Stimulated activated naive B cell treated with anti-CD40 and anti-IgM and Interleukin-4, amounts not matched to agents 10 μg/mL and 1 μg/mL and 100 μg/mL, for 72 hours (primary cell): ENCODE measurements at places on chromosomes 4 and X.

DNA sequence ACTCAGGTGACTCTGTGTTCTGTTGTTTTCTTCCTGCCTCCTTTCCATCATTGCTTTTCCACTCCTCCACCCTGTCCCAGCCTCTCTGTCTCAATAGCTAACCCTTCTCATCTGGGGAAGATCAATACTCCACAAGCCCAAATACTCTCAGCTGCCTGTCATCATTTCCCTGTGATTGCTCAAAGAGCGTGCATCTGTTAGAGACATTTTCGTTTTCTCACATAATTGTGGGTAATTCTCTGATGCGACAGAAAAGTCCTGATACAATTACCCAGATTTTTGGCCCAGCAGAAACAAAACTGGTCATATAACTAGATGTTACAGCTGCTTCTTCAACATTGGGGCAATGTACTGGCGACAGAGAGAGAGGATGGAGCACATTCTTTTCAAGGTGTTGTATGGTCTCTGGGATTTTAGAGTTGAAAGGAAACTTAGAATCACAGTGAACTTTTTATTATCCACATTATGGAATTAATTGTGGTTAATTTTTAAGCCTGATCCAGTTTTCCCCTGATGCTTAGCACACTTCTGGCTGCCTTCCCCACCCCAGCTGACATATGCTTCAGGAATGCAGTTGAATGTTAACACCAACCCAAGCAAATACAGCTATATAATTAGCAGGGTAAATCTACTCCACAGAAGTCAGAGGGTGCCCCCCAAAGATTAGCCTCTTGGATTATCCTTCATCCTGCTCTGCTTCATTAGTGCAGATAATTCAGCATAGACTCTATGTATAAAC, 171.4 kb upstream of the ANXA3 start:
- no peak for DNase-seq

- no peak for DNase-seq
These were observed 1.8 kb upstream of the ARHGEF38 start for GRCh38 chr4:105550641-105551040.

DNA sequence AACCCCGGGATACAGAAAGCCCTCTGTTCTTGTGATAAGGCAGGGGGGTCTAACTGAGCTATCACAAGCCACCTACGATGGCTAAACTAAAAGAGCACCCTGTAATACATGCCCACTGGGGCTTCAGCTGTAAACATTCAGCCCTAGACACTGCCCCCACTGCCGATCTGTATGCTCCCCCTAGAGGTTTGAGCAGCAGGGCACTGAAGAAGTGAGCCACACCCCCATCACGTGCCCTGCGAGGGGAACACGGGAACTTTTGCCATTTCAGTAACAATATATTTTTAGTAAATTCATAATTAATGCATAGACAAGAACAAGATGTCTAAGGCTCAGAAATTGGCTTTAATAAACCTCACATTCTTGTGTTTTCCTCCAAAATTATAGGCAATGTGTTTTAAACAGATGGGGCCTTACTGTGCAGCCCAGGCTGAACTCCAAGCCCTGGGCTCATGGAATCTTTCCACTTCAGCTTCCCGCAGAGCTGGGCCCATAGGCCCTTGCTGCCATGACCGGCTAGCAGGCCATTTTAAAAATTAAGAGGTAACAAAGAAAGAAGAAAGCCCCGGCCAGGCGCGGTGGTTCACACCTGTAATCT, 235.3 kb upstream of the SFRP2 start:
- DNase-seq, result no peak

DNA sequence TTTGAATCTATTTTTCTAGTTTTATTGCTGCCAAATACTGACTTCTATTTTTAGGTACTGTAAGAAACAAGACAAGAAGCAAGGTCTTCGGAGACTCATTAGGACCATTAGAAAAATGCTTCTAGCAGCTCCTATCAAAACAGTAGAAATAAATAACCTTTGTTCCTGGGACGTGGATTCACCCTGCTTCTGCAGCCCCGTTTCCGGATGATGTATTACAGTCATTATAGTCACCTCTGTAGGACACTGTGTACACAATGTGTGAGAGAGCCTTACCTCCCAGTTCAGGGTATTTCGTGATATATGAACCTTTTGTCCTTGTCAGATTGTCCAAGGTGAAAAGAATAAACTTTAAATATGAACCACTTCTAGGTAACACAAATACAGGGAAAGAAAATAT, 484.0 kb upstream of the TECRL start:
- DNase-seq, result no peak

- no peak for DNase-seq
These were observed 29.2 kb upstream of the NPY2R start for GRCh38 chr4:155179216-155179615.

DNA sequence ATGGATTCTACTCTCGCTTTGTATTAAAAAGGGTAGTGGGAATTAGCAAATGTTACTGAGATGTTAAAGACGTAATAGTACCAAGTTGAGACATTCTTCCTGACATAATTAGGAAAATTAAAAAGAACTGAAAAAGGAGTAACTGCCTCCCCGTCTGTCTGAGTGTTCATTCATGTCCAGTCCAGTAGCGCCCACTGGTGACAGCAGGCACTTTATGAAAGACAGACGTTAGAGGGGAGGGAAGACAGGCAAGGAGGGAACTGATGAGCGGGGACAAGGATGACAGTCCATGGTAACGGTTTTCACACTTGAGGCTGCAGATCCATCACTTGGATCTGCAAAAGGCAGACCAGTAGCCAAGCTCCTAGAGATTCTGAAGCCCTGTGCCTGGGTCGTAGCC, 326.7 kb downstream of the STK32B start:
- no peak for DNase-seq

DNA sequence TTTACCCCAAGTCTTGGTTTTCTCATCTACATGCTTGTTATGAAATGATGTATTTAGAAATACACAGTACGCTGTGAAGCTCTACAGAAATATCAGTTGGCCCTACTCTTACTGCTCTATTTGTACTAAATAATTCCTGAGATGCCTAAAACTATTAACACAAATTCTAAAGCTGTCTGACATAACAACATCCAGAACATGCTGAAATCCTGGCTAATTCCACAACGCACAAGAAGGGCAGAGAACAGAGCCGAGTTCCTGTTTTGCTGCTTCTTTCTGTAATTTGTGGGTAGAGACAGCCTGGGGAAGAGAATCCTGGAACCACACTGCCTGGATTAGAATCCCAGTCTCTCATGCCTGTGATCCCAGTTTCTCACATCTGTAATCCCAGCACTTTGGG, 59.0 kb downstream of the ZNF827 start:
- DNase-seq, result no peak

DNA sequence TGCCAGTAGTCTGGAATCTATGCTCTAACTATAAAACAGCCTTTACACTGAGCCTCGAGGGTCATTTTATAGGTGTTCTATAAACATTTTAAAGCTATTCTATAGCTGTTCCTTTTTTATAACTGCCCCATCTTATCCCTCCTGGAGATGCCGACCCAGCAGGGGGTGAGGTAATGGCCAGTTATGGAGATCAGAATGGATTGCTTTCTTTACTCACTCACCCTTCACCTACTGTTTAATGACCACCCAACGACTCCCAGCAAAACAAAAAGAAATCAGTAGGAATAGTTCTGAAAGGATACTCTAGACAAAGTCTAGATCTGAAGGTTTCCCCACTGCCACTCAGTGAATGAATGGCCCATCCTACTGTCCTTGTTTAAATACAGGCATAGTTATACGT, 1113.1 kb downstream of the FAT4 start:
- DNase-seq, result no peak

- no peak for DNase-seq
These were observed 30.7 kb upstream of the KIAA0232 start for GRCh38 chr4:6751611-6752485.

GRCh38 chr4:138841343-138841742, 174.2 kb upstream of the NOCT start:
- DNase-seq, result no peak

GRCh38 chr4:156939801-156940200, 31.8 kb downstream of the PDGFC start:
- DNase-seq, result no peak

DNA sequence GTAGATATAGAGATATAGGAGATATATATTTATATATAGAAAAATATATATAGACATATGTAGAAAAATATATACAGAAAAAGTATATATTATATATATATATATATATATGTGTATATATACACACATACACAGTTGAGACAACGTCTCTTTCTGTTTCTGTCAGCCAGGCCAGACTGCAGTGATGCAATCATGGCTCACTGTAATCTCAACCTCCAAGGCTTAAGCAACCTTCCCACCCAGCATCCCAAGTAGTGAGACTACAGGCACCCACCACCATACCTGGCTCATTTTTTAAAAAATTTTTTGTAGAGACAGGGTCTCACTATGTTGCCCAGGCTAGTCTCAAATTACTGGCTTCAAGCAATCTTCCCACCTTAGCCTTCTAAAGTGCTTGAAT, 426.3 kb downstream of the GPM6A start:
- DNase-seq, result no peak

DNA sequence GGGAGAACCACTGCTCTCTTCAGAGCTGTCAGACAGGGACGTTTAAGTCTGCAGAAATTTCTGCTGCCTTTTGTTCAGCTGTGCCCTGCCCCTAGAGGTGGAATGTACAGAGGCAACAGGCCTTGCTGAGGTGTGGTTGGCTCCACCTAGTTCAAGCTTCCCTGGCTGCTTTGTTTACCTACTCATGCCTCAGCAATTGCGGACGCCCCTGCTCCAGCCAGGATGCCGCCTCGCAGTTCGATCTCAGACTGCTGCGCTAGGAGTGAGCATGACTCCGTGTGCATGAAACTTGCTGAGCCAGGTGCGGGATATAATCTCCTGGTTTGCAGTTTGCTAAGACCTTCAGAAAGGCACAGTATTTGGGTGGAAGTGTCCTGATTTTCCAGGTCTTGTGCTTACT, 70.9 kb downstream of the MAGEB5 start:
- no peak for DNase-seq

- no peak for DNase-seq
These were observed 68.4 kb upstream of the SCOC start for GRCh38 chr4:140305053-140305452.

GRCh38 chr4:83238393-83239248, 46.0 kb downstream of the COQ2 start:
- DNase-seq, result no peak

- no peak for DNase-seq
These were observed 29.5 kb upstream of the MAP3K15 start for GRCh38 chrX:19544693-19545305.

- DNase-seq, result no peak
These were observed 2.1 kb downstream of the TMEM150C start for GRCh38 chr4:82559735-82560120.

DNA sequence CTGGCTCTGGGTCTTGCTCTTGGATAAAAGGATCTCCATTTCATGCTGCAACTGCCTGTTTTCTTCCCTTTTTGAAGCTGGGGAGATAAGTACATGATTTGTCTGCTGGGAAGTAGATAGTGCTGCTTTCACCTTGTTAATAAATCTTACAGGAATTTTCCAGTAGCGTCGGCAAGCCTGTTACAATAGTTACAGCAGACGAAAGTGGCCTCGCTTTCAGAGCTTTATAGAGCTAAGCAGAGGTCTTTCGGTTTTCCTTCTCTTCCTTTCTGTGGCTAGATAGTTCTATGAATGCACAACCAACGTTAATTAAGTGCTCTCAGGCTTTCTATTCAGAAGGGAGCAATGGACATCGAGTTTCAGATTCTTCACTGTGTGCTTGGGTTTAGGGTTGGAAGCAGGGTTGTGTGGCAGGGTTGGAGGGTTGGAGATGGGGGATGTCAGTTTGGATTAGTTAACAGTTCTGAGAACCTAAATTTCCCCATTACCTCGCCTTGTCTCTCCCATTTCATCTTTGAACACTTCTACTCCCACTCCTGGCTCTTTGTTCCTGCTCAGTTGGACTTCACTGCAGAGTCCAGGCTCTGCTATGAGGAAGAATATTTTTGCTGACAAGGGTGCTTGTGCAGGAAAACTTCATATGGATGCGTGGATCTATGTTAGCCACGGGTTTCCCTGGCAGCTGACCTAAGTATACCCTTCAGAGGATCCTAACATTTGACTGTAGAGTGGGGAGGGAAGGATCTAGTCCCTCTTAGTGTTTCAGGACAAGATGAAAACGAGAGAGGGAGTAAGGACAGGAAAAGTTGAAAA, 237.9 kb downstream of the ARHGAP10 start:
- no peak for DNase-seq

DNA sequence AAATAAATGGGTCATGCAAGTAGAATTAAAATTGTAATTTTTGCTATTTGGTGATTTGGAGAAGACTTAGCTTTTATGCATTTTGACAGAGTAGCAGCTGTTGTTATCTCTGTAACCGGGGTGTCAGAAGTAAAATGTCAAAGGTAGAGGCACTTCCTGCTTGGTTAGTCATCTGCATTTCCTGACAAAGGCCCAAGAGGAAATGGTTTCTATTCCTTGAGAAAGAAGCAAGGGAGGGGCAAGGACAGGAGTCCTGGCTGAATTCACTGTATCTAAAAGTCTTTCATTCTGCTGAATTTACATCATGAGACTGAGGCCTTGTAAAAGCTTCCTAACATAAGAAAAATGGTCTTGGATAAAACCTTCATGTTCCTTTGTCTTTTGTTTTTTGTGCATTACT, 550.9 kb upstream of the BOD1L1 start:
- peak; percentile 23 for DNase-seq

GRCh38 chr4:114383067-114383466, 215.5 kb upstream of the UGT8 start:
- DNase-seq, result no peak

DNA sequence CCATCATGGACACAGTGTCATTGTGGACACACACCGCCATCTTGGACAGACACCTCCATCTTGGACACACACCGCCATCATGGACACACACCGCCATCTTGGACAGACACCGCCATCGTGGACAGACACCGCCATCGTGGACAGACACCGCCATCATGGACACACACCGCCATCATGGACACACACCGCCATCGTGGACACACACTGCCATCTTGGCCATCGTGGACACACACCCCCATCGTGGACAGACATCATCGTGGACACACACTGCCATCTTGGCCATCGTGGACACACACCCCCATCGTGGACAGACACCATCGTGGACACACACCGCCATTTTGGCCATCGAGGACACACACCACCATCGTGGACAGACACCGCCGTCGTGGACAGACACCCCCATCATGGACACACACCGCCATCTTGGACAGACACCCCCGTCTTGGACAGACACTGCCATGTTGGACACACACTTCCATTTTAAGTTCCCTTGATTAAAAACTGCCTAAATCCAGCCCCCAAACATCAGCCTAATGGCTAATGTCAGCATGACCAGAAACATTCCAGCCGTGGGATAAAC, 9.1 kb downstream of the ASMTL start:
- DNase-seq, result no peak

DNA sequence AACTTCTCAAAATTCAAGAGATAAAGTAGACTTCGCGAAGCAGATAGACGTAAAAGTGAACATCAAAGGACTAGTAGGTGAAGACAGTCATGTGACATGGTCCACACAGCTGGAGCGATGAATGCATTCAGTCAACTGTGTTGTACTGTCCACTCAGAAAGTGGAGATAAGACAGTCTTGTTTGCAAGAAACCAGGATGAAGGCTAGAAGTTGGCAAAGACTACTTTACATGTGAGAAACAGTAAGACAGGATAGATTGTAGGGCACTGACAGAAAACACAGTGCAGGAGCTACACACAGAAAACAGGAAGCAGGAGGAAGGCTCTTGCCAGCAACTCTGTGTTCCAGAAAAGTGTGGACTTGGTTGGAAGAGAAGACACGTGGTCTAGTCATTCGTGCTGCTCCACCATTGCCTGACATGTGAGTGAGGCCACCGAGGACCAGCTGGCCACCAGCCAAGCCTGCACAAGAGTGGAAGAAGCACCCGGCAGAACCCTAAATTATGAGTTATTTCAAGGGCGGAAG, 78.9 kb downstream of the FAT1 start:
- DNase-seq, result no peak

GRCh38 chrX:108029928-108030711, 14.7 kb upstream of the VSIG1 start:
- no peak for DNase-seq
